ENCODE measurements at places on chromosomes 4 and X.

- no peak for DNase-seq
These were observed 134.8 kb downstream of the FRYL start for GRCh38 chr4:48645225-48645794.

- no peak for DNase-seq
These were observed 381.3 kb upstream of the INTU start for GRCh38 chr4:127251423-127251822.

GRCh38 chr4:6278801-6279197 is 9.1 kb downstream of the WFS1 start:
- no peak for DNase-seq

DNA sequence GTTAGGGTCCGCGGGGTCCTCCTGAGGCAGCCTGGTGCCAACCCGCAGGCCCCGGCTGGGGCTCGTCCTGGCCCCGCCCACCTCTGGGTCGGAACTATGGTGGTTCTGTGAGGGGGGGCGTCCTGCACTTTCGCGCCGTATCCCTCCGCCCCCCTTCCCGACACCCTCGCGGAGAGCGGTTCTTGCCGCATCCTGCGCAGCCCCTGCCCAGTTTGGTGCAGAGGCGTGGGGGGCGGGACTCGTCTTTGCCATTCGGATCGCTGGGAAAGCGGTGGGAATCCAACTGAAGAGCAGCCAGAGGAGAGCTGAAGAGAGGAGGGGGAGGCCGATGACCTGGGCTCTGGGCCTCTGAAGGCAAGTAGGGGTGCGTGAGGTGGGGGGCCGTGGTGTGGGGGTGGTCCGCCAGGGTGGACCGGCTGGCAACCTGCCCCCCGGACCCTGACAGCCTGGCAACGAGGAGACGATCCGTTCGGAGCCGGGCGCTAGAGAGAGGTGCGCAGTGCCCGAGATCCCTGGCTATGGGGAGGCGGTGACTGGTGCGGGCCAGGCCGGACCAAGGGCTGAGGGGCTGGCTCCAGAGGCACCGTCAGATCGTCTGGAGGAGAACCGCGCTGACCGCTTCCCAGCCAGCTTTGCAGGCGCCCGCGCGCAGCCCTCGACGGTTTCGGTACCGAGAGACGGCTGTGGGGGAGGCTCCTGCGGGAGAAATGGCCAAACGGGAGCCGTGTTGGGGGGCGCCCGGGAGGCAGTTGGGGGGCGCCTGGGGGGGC is at the start of gene GPRASP1:
Gene GPRASP1, plus strand, starts transcription at position 242 of the 770 bp plus-strand sequence. CDS start 2,431 bp downstream, outside the sequence.
- peak; percentile 55 for DNase-seq

DNA sequence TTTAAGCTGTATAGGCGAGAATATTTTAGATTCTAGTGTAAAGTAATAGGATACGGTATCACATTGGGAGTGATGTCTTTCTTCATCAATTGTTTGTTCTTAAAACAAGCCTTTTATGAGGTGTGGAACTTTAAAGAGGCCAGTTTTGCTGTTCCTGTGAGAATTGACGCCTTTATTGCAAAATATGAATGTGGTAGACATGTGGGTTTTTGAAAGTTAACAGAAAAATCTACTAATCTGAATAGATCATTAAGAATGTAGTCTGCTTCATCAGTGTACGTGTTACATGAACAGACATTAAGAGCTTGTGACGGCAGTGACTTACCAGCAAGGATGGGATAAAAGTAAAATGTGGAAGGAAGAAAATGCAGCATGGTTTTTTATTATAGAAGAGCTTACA is 63.8 kb downstream of the STOX2 start:
- DNase-seq: no peak

- DNase-seq: no peak
These were observed 64.3 kb downstream of the TASL start for GRCh38 chrX:30513284-30513683.

GRCh38 chr4:108731006-108731405 is 31.8 kb downstream of the ETNPPL start:
- no peak for DNase-seq

DNA sequence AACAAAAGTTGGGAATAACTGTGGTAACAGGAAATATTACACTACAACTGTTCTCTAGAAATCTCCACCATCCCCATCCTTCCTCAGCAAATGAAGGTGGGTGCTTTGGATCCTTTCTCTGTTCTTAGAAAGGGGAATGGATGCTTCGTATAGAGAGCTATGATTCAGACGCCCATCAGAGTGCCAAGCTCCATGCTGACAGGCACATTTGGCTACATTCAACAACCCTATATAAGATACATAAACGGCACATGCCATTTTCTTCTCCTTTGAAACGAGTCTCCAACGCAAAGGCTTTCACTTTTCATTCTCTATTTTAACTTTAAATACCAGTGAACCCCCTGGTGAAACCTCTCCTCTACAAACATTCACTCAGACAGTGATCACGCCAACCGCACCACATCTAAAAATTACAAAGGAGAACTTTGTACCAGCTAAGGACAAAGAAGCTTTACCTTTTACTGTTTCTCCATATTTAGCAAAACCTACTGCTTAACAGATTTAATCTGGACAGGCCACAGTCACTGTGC is 172.5 kb downstream of the TSPAN5 start:
- DNase-seq: no peak

- DNase-seq: no peak
These were observed 133.2 kb downstream of the KDM6A start for GRCh38 chrX:45006002-45006800.

DNA sequence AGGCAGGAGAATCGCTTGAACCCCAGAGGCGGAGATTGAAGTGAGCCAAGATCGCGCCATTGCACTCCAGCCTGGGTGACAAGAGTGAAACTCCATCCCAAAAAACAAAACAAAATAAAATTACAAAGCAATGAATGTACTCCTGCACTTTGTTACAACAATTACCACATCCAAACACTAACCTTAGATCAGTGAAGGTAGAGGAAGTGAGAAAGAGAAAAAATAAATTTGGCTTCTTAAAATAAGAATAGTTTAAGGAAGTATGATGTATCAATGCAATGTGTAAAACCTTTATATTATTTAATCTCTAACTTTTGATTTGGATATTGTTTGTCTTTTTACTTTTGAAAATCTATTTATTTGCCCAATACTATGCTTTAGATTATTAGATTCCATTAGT is 21.7 kb upstream of the CSN1S1 start:
- no peak for DNase-seq

DNA sequence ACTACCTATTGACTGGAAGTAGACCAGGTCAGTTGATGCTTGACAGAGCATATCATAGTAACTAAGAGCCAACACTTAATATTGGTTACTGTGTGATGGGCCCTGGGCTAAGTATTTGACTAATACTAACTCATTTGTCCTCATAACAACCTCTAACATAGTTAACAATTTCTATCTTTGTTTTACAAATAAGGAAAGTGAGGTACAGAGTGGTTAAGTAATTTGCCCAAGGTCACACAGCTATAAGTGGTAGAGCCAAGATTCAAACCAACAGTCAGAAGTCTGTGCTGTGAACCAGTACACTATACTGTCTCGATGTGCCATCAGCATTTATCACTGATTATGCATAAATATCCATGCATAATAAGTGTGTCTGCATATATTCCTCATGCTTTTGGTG is 27.1 kb upstream of the NUP54 start:
- DNase-seq: no peak

DNA sequence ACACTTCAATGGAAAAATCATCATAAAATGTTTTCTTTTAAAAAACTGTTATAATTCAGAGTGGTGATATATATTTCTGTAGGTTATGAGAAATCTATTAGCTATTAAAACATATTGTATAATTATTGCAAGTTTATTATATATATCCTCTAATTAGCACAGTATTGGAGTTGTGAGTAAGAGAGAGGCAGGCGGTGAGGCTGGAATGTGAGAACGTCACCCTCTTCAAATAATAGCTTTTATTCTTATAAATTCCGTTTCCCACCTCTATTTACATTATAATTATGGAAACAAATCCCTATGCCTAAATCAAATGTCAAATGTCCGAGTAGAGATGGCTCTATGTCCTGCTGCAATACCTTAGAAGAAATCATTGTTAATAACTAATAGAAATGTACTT is 292.9 kb downstream of the ADGRL3 start:
- DNase-seq: no peak

- no peak for DNase-seq
These were observed 64.5 kb upstream of the GEMIN8 start for GRCh38 chrX:14094191-14094590.

DNA sequence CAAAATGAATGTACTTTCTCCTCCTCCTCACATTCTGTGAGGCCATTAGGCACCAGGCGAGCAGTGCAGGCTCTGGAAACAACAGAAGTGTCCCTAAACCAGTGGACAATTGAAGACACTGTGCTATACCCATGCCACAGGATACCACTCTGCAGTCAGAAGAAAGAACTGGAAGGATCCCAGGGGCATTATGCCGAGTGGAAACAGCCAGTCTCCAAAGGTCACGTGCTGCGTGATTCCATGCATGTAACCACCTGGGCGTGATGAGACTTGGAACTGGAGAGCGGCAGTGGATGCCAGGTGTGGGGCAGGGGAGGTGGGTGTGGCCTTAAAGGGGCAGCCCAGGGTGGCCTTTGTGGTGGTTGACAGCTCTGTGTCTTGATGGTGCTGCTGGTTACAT is 139.4 kb downstream of the EVC2 start:
- DNase-seq: no peak

GRCh38 chrX:132413459-132413858 is 75.4 kb downstream of the MBNL3 start:
- DNase-seq: no peak

- no peak for DNase-seq
These were observed 100.9 kb downstream of the FHDC1 start for GRCh38 chr4:153036931-153037482.

DNA sequence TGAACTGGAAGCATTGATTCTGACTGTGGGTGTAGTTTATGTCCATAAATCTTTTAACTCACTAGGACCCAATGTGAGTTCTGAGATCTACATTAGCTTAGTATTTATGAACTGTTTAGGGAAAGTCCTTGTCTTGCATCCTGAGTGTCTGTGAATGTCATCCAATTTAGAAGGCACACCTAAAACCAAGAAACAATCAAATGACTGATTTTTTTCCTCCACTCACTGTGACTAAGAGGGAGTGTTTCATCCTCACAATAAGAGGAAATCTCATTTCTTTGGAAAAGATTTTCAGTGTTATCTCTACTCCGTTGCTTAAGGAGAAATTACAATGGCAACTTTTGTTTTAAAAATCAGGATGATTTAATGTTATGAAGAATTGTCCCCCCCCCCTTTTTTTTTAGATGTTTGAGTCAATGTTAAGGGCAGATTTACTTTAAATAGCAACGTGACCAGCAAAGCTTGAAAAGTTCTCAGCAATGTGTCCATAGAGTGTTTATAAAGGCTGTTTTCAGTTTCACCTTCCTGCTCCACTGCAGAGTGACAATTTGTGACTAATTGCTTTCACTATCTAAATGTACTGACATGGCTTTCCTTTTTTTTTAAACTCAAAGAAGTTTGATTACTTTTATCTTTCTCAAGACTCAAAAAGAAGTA is 173.0 kb downstream of the SPCS3 start:
- no peak for DNase-seq

- no peak for DNase-seq
These were observed 1.5 kb downstream of the TMEM156 start for GRCh38 chr4:39030725-39031124.

GRCh38 chr4:48639807-48640206 is 140.3 kb downstream of the FRYL start:
- DNase-seq: no peak

- DNase-seq: no peak
These were observed 216.2 kb downstream of the ADGRA3 start for GRCh38 chr4:22299678-22300077.

GRCh38 chr4:2907706-2908293 is 55.4 kb downstream of the NOP14 start:
- no peak for DNase-seq

- no peak for DNase-seq
These were observed 17.8 kb downstream of the SCFD2 start for GRCh38 chr4:53348046-53348445.

DNA sequence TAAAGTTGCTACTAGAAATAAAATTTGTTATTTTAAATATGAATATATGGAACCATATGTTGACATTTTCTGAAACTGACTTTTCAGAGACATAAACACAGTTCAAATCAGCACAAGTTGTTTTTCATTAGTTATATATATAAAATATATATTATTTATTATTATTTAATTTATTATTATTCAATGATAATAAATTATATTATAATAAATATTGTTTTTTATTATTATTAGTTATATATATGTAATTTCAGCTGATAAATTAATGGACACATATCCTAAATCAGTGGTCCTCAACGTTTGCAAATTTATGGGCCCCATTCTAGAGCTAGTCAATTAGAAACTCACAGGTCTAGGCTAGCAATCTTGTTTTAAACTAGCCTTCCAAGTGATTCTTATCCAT is 809.3 kb downstream of the C4orf33 start:
- DNase-seq: no peak

- peak; percentile 13 for DNase-seq
These were observed 6.9 kb downstream of the PJA1 start for GRCh38 chrX:69158166-69158980.

DNA sequence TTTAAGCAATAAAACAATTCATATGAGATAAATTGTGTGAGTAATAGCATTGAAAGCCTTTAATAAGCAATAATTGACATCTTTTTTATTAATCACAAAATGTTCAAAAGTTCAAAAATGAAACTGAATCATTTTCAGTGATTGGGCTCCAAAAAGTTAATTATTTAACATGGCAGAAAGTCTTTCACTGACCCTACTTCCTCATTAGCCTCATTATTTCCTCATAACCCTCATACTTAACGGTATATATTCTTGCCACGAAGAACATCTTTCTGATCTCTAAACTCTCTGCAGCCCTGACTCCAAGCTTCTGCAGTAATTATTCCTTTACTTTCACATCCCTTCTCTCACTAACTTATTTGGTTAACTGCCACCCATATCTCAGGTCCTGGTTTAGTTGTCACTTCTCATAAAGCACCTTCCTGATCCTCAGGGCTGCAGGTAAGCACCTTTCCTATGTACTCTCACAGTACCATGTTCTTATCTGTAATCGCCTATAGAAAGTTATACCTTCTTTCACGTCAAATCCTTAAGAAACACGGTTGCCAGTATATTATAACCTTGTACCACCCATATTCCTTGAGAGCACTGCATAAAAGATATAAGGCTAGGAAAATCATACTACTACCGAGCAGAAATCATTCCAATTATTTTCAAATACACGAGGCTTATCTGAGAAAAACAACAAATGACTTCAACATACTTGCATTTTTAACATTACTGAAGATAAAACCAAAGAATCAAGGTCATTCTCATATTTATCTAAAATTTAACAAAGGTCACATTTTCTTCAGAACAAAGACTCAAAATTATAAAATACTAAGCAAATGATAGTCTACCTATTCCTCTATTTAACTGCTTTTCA is 72.2 kb downstream of the PPP3CA start:
- DNase-seq: no peak

GRCh38 chr4:166435449-166435848 is 562.4 kb downstream of the TLL1 start:
- DNase-seq: no peak

Measured in activated naive CD4-positive, alpha-beta T cell (primary cell).